Stimulated activated CD4-positive, alpha-beta T cell treated with anti-CD3 and anti-CD28 coated beads, Interleukin-15, amount 100 ng/mL, for 24 hours (primary cell): ENCODE measurements at places on chromosomes 2 and 18.
A peak's percentile ranks its signal among the peaks of the same experiment; 100 is the strongest.

DNA sequence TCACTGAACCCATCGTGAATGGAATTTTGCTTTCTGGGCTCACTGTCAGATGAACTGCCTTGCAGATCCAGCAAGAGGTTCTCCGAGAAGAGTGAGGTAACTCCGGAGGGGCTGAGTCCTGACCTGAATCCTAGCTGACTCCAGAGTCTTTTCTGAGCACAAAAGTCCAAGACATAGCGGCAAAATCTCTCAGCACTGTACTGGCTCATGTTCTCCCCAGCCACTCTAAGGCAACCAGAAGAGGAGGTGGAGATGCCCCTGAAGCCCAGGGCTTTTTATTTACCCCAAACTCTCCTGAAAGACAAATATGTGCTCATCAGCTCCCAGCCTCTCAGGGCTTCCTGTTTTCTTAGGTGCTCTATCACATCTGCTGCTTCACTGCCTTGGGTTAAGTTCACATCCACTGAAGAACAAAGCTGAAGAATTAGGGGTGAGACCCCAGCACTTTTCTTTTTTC lies 221.8 kb downstream of the MREG start:
- DNase-seq, result no peak

DNA sequence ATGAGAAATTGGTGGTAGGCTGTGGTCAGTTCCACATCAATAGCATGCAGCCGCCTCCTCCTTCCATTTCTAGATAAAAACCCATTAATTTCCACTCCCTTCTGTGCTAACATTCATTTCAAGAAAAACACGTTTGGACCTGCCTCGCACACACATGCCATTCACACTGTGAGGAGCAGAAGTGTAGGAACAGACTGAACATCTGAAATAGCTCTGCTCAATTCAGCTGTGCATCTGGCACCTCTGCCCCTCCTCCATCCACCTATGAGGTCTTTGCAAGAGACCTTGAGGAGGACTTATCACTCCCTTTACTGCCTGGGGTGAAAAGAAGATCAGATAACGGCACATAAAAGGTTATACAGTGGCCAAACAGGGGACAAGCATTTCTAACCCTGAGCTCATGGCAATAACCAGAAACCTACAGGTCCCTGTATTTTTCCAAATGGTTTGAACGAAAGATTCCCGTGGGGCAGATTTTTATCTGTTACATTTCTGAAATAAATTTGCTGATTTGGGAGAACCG lies 30.8 kb upstream of the LRP2 start:
- DNase-seq, result no peak

DNA sequence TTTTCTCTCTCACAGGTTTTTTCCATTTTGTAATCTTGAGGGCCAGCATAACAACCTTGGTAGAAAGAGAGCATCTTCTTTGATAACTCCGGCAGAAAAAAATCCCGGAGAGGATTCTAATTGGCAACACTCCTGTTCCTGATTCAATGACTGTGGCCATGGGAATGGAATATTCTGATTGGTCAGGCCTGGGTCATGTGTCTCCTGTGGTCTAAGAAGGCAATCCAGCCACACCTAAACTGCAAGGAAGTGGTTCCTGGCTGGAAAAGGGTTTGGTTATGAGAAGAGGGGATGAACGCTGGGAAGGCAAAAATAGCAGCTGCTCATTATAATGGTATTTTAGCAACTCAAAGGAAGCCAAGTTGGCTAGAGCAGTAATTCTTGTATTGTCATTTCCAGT lies 24.8 kb upstream of the ZNF638 start:
- DNase-seq, result no peak

- DNase-seq, result no peak
Measured at GRCh38 chr18:63763831-63764600, 11.2 kb upstream of the SERPINB7 start.

DNA sequence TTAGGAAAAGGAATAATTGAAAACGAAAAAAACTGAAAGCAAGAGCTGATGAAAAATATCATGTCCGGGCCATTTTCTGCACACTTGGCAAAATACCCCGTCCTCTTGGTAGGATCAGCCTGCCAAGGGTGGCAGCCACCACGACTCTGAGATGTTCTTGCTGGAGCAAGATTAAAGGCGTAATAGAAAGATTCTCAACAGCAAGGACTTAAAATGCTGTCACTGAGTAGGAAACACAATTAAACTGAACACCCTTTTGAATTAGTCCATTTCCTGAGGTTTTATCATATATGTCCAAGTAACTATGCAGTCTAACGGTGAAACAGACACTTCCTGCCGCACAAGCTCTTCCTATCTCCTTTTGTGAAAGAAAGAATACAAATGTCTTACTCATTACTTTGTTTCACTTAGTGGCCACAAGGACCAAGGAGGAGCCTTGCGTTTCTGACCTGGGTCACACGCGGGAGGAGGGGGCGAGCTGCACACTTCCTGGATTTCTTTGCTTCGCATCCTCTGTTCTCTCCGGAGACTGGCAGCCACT lies 222.7 kb downstream of the PIEZO2 start:
- DNase-seq, result no peak

DNA sequence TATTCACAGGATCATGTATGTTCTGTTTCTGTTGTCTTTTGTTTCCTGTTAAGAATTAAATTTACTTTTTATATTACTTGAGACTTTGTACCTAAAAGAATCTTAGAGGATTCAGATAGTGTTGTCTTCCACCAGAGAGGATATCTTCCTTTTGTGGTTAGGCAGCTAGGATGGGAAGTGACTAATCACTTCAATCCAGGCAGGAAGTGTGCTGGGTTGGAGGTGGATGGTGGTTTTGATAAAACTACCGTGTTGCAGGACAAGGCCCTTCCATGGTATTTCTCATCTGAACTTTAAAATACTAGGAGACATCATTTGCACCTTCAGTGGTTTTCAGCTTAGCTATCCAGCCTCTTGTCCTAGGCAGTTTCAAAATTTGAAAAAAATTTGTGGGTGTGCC lies 728.6 kb upstream of the CDH2 start:
- no peak for DNase-seq

GRCh38 chr2:37119157-37119556 lies 34.8 kb downstream of the GPATCH11 start:
- no peak for DNase-seq

- no peak for DNase-seq
Measured at GRCh38 chr2:25529034-25529433, 144.3 kb downstream of the DTNB start.

- DNase-seq, result no peak
Measured at GRCh38 chr2:112304298-112304941, 29.0 kb downstream of the ZC3H6 start.

DNA sequence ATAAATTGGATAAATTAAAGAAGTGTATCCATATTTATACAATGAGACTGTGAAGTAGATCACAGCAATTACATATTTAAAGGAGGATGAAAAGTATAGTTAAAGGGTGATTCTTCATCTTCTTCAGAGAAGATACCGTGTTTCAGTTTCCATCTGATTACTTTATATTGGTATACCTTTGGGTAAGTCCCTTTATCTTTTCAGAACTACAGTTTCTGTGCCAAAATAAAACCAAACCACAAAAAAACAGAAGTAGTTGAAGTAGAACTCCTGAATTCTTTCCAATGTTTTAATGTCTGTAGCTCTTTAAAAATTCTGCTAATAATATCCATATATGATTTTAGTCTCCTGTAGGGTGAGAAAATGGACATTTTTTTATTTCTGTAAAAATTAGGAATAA lies 231.2 kb upstream of the LINC00305 start:
- DNase-seq, result no peak

GRCh38 chr2:202104286-202104870 lies 31.3 kb downstream of the KIAA2012 start:
- peak; percentile 70 for DNase-seq

GRCh38 chr2:7983451-7983850 lies 698.4 kb upstream of the ID2 start:
- DNase-seq, result no peak

DNA sequence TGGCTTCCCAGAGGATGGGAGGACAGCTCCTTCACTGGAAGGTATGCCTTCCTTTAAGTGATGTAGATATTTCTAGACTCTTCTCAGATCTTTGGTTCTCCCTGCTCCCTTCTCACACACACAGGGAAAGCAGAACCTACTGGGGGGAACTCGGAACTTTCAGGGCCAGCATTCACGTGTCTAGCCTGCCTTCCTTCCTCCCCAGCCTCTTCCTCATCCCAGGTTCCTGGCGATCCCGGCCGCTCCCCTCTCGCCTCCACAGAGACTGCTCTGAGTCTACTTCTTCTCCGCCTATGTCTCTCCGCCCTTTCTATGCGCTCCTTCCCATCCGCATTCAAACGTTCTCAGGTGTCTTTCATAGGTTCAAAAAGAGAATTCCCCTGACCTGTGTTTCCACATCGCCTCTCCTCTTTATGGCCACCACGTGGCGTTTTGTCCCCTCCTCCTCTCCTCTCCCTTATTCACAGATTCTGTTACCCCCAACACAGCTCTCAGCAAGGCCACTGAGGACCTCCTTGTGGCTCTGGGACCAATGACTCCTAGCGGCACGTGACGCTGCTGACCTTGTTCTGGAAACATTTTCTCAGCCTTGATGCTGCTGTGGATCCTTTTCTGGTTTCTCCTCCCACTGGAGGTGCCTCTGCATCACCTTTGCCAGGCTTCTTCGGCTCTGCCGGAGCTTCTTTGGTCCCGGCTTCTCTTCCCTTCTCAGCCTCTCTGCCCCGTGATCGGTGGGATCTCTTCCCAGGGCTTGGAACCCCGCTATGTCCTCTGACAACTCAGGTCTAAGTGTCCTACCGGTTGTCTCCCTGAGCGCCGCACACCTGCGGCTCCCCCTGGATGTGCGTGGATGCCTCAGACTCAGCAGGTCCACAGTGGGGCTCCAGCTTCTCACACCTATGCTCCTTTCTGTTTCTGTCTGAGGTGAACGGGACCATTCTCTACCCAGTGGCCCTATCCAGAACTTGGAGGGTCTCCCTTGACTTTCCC lies 77.5 kb downstream of the VAPA start:
- DNase-seq, result no peak

DNA sequence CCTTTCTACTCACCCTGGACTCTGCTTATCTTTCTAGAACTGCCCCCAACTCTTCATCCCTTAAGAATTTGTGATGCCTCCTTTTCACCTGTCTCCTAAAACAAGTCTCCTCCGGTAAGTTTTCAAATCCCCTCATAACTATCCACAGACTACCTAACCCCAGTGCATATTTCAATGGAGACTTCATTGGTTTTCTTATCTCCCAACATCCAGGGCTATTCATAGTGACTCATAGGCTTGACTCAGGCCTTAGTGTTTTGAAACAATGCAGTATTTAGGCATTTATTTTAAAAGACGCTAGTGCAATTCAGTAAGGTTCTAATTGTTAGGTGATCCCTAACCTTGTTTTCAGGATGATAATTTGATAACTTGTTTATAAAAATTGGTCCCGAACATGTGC lies 399.2 kb downstream of the CPS1 start:
- no peak for DNase-seq

- DNase-seq, result no peak
Measured at GRCh38 chr2:68475110-68475509, 7.7 kb downstream of the APLF start.

DNA sequence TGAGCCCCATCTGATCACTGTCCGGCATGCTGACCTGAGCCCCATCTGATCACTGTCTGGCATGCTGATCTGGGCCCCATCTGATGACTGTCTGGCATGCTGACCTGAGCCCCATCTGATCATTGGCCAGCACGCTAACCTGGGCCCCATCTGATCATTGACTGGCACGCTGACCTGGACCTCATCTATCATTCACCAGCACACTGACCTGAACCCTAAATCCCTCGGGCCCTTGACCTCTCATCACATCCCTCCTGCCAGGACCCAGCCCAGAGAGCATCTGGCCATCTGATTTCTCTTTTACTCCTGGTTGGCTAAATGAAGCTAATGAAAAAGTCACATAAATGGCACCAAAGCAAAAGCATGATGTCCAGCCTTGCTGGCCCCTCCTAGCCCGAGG lies 207.1 kb downstream of the NDUFA10 start:
- no peak for DNase-seq

- no peak for DNase-seq
Measured at GRCh38 chr18:59952283-59953007, 52.6 kb downstream of the PMAIP1 start.

GRCh38 chr2:55807900-55808299 lies 114.3 kb upstream of the PNPT1 start:
- no peak for DNase-seq

DNA sequence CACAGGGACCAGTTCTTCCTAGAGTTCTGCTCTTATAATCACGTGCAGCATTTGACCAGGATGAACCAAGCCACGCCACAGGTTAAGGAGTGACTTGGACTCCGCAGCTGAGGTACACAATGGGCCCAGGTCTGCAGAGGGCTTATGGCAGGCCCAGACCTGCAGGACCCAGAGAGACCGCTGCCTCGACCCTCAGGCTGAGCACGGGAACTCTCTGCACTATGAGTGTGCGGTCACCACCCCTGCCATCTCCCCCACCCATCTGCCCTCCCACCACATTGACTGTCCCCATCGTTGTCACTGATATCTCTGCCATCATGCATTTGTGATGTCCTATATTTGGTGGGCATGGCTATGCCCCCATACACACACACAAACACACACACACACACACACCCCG lies 45.7 kb upstream of the HPCAL1 start:
- no peak for DNase-seq

GRCh38 chr2:195450552-195451113 lies 206.4 kb upstream of the SLC39A10 start:
- no peak for DNase-seq

- no peak for DNase-seq
Measured at GRCh38 chr2:62194558-62195420, 1.1 kb upstream of the B3GNT2 start.

- DNase-seq, result no peak
Measured at GRCh38 chr2:141513853-141514252, 617.0 kb downstream of the LRP1B start.

GRCh38 chr2:235468978-235469655 lies 24.7 kb upstream of the AGAP1 start:
- no peak for DNase-seq

DNA sequence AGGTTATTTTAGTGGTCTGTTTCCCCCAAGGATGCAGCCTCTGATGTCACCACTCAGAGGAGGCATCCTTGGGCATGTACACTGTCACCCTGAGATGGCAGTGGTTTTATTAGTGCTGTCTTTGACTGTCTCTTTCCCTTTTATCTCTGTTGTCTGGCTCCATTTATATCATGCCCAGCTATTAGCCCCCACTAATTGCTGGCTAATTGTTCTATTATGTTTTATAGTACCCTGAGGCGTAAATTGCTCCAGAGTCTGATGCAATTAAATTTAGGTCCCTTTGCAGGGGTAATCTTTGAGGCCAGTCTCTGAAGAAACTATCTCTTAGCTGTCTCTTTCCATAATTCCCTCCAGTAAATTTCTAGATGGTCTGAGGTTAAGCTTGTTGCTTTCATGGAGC lies 301.0 kb upstream of the KLHL29 start:
- no peak for DNase-seq

DNA sequence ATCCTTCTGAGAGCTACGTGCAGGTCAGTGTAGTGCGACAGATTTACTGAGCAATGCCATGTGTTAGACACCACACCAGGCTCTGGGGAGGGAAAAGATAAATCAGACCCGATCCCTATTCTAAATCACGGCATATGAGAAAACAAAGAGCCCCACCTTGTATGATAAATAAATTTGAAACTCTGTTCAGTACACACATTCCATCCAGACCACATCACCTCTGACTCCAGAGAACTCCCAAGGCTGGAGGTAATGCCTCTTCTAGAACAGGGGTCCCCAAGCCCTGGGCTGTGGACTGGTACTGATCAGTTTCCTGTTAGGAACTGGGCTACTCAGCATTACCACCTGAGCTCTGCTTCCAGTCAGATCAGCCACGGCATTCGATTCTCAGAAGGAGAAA lies 77.3 kb downstream of the QPCT start:
- DNase-seq, result no peak
